ENCODE measurements at places on chromosomes 3 and 15.

GRCh38 chr3:48014358-48014757 lies 1.9 kb downstream of the MAP4 start:
- no peak for DNase-seq

GRCh38 chr3:31767920-31768319 lies 213.1 kb downstream of the OSBPL10 start:
- no peak for DNase-seq

GRCh38 chr3:168002786-168003368 lies 92.8 kb downstream of the GOLIM4 start:
- no peak for DNase-seq

GRCh38 chr3:24604215-24604614 lies 109.6 kb upstream of the THRB start:
- DNase-seq: no peak

DNA sequence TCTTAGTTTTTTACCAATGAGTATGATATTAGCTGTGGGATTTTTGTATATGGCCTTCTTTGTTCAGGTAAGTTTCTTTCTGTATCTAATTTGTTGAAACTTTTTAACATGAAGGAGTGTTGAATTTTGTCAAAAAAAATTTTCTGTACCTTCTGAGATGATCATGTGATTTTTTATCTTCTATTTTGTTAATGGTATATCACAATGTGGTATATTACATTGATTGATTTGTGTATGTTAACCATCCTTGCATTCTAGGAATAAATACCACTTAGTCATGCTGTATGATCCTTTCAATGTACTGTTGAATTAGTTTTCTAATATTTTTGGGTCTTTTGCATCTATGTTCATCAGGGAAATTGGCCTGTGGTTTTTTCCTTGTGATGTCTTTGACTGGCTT lies 92.5 kb upstream of the MNS1 start:
- no peak for DNase-seq

GRCh38 chr15:98548139-98548971 lies 100.0 kb upstream of the IGF1R start:
- peak; percentile 85 for DNase-seq

DNA sequence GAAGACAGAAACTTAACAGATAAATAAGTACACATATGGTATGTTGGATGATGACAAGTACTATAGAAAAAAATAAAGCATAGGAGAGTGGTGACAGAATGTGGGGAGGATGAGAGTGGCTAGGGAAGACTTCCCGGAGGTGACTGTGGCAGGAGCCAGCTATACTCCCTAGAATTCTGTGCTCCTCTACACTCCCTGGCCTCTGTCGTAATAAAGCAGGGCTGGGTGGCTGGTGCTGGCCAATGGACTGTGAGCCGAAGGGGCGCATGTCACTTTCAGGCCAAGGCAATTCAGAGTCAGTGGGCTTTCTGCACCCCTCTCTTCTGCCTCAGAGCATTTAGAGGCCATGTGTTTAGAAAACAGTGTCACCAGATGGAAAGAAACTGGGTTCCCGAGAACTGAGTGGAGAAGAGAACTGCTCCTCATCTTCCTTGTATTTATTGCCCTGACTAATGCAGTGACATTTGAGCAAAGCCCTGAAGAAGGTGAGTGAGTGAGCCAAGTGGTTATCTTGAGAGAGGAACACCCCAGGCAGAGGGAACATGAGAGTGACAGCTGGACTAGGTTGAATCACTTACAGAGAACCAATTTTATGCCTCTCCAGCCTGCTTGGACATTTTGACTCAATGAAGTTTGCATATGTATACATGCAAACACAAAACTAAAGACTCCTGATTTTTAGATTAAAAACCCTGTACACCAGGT lies 5.2 kb upstream of the VPS8 start:
- no peak for DNase-seq

- no peak for DNase-seq
Measured at GRCh38 chr15:37678124-37678523, 256.3 kb upstream of the TMCO5A start.

GRCh38 chr3:183551930-183552329 lies 3.6 kb downstream of the KLHL6 start:
- DNase-seq: no peak

- DNase-seq: no peak
Measured at GRCh38 chr3:166593776-166594175, 756.6 kb upstream of the BCHE start.

GRCh38 chr15:80567721-80568157 lies 127.4 kb upstream of the ABHD17C start:
- DNase-seq: peak; percentile 50
